ENCODE measurements at places on chromosomes 3 and 15.

DNA sequence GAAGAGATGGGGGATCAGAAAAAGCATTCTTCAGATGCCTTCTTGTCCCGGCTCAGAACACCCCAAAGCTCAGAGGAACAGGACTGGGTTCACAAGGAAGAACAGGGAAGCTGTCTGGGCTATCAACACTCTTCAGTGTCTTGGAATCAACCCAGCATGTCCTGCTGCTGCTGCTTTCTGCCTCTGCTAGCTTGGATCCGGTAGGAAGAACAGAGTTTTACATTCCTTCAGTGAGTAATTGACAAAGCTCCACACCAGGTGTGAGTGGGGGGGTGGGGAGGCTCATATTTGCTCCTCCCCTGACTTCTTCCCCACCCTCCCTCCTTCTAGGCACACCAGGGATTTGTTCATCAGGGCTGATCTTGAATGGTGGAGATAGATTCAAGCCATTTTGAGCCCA, 13.1 kb upstream of the ETV5 start:
- DNase-seq = no peak

- DNase-seq = no peak
Observed at GRCh38 chr3:177824190-177824786, 627.0 kb upstream of the TBL1XR1 start.

- no peak for DNase-seq
Observed at GRCh38 chr3:15520185-15520584, 1.3 kb downstream of the COLQ start.

DNA sequence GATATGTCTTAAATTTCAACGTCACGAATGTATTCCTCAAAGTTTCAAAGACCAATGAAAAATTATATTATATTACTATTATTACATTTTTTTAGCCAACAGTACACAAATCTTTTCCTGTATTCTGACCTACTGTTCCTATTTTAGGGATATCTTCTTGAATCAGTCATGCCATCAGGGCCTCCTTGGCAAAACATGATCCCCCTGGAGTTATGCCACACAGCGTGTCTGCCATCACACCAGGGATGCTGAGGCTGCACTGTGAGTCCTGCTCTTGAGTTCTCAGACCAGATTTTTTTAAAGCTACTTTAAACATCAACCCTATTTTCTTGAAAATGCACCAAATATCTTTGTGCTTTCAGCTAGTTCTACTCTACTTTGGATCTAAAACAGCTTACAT, 425.9 kb upstream of the ZNF385D start:
- DNase-seq = no peak

DNA sequence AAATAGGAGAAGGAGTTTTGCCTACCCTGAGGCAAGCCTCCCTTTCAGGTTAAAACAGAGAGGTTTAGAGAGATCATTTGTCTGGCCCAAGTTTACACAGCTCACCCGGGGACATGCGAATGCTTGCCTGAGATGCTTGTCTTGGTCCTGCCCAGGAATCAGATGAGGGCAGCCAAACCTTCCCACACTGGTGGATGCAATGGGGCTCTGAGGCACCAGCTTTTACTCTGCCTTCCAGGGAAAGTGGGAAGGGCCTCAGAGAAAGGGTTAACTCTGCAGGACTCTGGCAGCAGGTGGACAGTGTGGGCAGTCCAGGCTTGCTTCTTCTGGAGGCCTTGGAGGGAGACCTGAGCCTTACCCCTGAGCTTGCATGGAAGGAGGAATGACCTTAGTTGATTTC, 90.0 kb downstream of the LRRK1 start:
- no peak for DNase-seq

- no peak for DNase-seq
Observed at GRCh38 chr3:177758126-177758525, 560.8 kb upstream of the TBL1XR1 start.

DNA sequence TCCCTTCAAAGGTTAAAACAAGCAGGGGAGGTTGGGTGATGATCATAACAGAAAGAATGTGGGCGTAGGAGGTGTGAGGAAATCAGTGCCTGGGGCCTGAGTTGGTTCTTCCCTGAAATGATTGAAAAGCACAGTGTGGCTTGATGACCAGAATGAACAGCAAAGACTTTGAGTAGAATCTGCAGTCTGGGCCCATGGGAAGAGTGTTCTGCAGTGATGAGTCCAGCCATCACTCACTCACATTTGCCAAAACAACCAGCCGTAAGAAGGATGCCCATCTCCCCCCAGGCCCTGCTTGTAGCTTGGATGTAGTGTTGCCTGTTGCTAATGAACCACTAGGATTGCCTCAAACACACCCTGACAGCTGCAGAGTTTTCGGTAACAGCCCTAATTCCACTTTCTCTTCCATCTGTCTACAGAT, 67.9 kb downstream of the VGLL3 start:
- no peak for DNase-seq

- DNase-seq = no peak
Observed at GRCh38 chr3:187290503-187290902, 1.0 kb downstream of the MASP1 start.

DNA sequence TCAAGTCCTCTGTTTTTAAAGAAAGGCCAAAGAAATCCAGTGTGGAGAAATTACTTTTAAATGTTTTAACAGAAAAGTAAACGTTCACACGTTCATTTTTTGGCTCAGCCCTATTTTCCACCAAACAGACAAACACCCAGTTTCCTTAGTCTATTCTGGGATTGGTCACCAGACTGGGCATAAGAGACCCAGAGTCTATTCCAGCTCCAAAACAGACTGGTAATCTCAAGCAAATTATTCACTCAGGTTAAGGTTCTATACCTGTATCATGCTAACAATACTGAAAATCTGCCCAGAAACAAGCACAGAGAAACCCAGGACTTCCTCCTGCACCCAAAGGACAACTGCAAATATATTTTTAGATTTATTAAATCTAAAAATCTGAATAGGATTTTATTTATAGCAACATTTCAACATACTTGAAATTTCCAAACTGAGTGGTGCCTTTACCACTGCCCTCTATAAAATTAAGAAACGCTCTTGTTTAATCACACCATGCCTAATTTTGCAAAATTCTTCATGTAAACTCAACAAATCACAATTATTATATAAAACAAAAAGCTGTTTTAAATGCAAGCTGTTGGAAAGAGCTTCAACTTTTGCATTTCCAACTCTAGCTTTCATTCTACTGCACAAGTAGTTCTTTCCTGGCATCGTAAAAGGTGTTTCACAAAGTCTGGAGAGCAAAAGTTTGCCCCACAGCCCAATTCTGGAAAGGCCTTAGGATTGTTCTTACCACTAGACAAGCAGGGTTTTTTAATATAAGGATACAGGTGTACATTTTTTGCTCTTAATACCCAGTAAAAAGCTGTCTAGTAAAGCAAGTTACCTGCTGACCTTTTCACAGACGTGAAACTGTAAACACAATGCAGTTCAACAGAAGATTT, 18.7 kb downstream of the ZNF148 start:
- peak; percentile 65 for DNase-seq

DNA sequence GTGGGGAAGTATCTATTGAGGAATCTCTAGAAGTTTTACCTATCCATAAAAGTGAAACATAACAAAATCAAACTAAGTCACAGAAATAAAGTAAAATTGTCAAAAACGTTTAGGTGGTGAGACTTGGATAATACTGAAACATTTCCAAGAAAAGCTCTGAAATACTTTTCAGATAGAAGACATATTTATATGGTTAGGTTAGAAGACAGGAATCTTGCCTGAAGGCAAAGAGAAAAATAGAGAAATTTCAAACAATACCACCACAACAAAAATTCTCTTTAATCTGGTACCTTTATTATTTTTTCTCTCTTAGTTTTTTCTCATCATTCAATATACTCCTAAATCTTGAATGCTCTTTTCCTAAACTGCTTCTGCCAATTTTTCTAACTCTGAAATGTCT, 222.7 kb upstream of the PLSCR5 start:
- DNase-seq = no peak

- no peak for DNase-seq
Observed at GRCh38 chr3:84439476-84439875, 519.3 kb upstream of the CADM2 start.

GRCh38 chr15:39021341-39021740, 456.7 kb upstream of the RASGRP1 start:
- no peak for DNase-seq

- no peak for DNase-seq
Observed at GRCh38 chr15:49848282-49848724, 227.5 kb downstream of the DTWD1 start.

GRCh38 chr3:39282057-39282456, 2.2 kb upstream of the CX3CR1 start:
- DNase-seq = no peak

All from Karpas-422 (cell line).